ENCODE measurements at places on chromosomes 7 and 10. TPM values are rescaled to one million over a fixed set of nuclear protein-coding genes. Genes with fewer than 3 reads are reported as not detected.

DNA sequence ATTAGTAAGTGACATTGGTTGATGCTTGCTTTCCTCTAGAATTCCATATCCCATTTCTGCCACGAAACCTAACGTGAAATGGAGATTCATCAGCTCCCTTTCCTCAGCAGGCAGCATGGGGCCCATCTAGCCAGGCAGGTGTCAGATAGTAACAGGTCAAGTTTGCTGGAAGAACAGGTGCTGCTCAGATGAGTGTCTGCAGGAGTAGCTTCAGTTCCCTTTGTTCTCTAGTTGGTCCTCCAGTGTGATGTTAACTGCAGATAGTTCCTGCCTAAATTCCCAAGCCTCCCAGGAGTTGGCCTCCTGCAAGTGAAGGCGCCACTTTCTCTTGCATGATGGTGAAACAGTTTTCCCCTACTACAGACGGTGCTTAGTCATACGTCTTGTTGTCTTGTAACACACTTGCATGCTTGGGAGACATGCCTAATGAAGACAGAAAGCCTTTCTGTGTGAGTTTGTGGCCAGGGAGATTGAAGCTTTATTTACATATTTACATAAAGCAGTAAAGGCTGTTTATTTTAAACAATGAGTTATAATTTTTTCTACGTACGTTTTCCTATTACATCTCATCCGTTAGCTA lies 175.4 kb downstream of the CHN2 start:
- DNase-seq: peak; percentile 13
- H3K27ac ChIP-seq: no peak overlapping the region
- H3K36me3 ChIP-seq: no peaks in the 10 kb centered on the region
- peaks cover 16% of the 10 kb centered on the region for H3K4me1 ChIP-seq
- H3K27me3 ChIP-seq: peaks cover 16% of the 10 kb centered on the region

GRCh38 chr10:4016214-4016740 lies 231.3 kb upstream of the KLF6 start:
- H3K27ac ChIP-seq: no peak overlapping the region
- no peak overlapping the region for H3K4me3 ChIP-seq
- H3K4me1 ChIP-seq: no peaks in the 10 kb centered on the region
- H3K36me3 ChIP-seq: no peaks in the 10 kb centered on the region
- DNase-seq: no peak
- H3K27me3 ChIP-seq: no peaks in the 10 kb centered on the region

DNA sequence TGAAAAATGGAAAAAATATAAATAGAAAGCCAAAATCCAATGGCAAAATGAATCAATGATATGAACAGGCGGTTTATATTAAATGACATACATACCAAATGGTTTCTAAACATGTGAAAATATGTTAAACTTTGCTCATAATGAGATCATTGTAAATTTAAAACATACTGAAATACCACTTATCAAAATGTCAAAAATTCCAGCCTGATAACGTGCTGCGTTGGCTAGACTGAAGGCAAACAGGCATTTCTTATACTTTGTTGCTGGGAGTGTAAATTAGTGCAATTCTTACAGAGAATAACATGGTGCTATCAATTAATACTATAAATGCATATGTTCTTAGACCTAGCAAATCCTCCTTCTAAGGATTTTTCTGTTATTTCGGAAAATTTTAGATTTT lies 225.8 kb upstream of the FAM3C start:
- no peak for DNase-seq
- no peaks in the 10 kb centered on the region for H3K36me3 ChIP-seq
- H3K27me3 ChIP-seq: no peaks in the 10 kb centered on the region
- no peaks in the 10 kb centered on the region for H3K4me1 ChIP-seq
- H3K4me3 ChIP-seq: no peak overlapping the region

Gene CCSER2
- 27.8 TPM for total RNA-seq

Gene HOXA5
- total RNA-seq: 0.25 TPM

Gene TRIM50
- not detected for total RNA-seq

Gene GPR141
- not detected for total RNA-seq
